ENCODE measurements at places on chromosomes 16 and 17. TPM values are rescaled to one million over a fixed set of nuclear protein-coding genes. Genes with fewer than 3 reads are reported as not detected.

KRT27 gene
- total RNA-seq = not detected

KCNJ16 gene
- total RNA-seq = not detected

HAGHL gene
- 20.5 TPM for total RNA-seq

SOST gene
- total RNA-seq = not detected

Data from hair follicle dermal papilla cell (primary cell).